Endothelial cell of umbilical vein (primary cell): ENCODE measurements at places on chromosomes 5 and 9. TPM values are rescaled to one million over a fixed set of nuclear protein-coding genes. Genes with fewer than 3 reads are reported as not detected.

DNA sequence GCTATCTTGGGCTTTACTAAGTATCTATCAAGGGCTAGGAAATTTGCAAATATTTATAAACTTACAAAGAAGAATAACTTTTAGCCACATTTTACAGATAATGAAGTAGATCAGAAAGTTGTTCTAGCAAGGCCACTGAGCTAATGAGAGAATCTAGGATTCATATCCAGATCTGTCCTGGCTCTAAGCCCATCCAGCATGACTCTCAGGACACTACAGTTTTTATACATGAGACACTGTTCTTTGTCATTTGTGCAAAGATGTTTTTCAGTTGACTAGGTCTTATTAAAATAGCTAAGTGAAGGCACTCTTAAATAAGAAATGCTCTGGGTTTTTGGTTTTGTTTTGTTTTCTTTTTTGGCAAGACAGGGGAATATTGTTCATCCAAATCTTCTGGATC is 273.1 kb downstream of the GABRB2 start:
- DNase-seq, result no peak

The RMND5B gene
- polyA plus RNA-seq, result 37.2 and 40.2 TPM in 2 replicates

The CLPTM1L gene
- polyA plus RNA-seq, result 189 and 191 TPM in 2 replicates

The BHMT2 gene
- 0.81 and 0.92 TPM in 2 replicates for polyA plus RNA-seq

GRCh38 chr5:41418220-41419031 is 92.0 kb downstream of the PLCXD3 start:
- no peak for DNase-seq
